ENCODE measurements at places on chromosomes 1 and 21.

GRCh38 chr21:43593078-43593477, 66.2 kb downstream of the HSF2BP start:
- DNase-seq: no peak

- DNase-seq: no peak
These were observed 14.8 kb upstream of the ZFP69B start for GRCh38 chr1:40435471-40435870.

DNA sequence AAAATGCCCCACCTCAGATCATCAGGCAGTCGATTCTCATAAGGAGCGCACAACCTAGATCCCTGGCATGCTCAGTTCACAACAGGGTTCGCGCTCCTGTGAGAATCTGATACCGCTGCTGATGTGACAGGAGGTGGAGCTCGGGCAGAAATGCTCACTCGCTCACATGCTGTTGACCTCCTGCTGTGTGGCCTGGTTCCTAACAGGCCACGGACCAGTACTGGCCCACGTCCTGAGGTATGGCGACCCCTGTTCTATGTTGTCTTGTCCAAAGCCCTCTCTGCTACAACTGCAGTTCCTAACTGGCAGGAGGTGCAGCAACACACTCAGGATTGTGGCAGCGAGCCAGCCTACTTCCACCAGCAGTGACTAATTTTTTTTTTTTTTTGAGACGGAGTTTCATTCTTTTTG, 70.6 kb downstream of the CLSTN1 start:
- no peak for DNase-seq

GRCh38 chr1:29634746-29635335, 398.5 kb downstream of the PTPRU start:
- DNase-seq: no peak

DNA sequence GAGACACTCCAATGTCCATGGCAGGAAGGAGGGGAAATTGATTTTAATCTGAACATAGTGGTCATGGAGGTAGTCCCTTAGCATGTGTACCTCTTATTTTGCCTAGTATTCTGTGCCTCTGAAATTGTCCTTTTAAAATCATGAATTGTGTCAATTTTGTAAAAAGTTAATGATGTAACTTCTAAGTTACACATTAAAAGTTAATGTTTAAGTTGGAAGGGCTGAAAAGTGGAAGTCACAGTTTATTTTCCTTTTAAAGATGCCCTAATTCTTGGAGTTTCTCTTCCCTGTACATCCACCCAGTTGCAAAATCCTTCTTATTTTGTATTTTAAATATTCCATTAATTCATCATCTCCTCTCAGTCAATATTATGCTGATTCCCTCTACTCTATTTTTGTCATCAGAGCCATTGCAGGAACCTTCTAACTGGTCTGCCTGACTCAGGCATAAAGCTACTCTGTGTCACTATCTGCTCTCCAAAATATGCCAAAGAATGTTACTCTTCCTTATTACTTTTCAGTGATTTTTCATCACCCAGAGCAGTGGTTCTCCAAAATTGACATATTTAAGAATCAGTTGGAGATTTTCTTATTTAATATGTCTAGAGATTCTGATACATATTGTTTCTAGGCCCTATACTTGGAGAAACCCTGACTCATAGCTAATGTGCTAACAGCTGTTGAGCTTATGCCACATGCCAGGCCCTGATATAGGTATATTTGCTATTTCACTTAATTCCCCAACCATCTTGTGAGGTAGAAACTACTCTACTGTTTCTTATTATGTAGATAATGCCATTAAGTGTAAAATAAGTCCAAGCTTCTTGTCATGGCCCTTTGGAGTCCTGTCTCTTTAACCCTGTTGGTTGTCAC, 5.1 kb downstream of the HOOK1 start:
- no peak for DNase-seq

DNA sequence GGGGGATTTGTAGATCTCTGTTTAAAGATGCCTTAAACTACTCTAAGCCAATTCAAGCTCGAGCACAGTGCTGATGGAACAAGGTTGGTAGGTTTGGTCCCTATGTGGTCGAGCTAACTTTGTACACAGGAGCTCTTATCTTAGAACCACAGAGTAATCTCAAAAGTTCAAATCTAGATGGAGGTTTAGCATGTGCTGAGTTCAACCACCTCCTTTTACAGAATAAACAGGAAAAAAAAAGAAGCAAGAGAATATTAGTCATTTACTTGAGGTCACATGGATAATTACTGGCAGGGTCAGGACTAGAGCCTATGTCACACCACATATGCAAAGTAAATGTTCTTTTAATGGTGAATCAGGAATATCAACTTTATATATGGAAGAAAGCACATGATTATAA, 86.2 kb downstream of the DTL start:
- no peak for DNase-seq

- no peak for DNase-seq
These were observed 49.1 kb downstream of the WNT9A start for GRCh38 chr1:227898502-227899140.

GRCh38 chr1:2977886-2978611, 43.2 kb upstream of the ACTRT2 start:
- no peak for DNase-seq

GRCh38 chr1:94276988-94277434, 39.6 kb upstream of the ARHGAP29 start:
- DNase-seq: no peak

GRCh38 chr1:14913482-14914177, 239.9 kb upstream of the TMEM51 start:
- DNase-seq: no peak

- DNase-seq: no peak
These were observed 71.0 kb upstream of the WDR26 start for GRCh38 chr1:224505454-224506093.

- DNase-seq: no peak
These were observed 49.2 kb downstream of the UMODL1 start for GRCh38 chr21:42120101-42120902.

DNA sequence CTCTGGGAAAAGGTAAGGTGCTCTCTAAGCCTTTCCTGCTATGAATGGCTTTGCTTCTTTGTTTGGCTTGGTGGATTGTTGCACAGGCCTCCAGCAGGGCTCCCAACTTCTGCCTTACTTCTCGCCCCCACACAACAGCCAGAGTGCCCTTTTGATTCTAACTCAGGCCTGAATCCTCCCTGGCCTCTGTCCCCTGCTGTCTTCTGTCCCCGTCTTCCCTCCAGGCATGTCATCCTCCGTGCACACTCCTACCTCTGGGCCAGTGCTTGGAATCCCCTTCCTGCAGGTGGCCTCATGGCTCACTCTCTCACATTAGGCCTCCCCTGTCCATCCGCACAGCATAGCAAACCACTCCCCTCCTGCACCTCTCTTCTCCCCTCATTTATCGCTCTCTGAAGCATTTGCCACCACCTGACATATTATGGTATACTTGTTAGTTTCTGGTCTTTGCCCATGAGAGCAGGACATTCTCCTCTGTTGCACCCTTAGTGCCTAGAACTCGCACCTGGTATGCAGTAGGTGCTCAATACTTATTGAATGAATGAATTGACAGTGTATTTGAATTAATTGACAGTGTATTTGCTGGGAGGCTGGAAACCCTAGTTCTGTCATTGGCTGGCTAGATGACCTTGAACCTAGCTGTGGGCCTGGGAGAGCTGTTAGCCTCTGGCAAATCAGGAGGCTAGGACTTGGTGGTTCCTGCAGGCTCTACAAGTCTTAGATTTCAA, 2.9 kb downstream of the ZDHHC18 start:
- no peak for DNase-seq

GRCh38 chr1:241888232-241888631, 40.2 kb downstream of the EXO1 start:
- DNase-seq: no peak

GRCh38 chr21:45590246-45590725, 48.0 kb upstream of the SLC19A1 start:
- peak; percentile 83 for DNase-seq

Data from GM23338 (cell line).